GDM1 (cell line): ENCODE measurements at places on chromosomes 2 and 18.

- DNase-seq: no peak
Measured at GRCh38 chr2:43239981-43240765, 13.8 kb upstream of the ZFP36L2 start.

- DNase-seq: no peak
Measured at GRCh38 chr2:135245071-135245470, 193.0 kb downstream of the RAB3GAP1 start.

DNA sequence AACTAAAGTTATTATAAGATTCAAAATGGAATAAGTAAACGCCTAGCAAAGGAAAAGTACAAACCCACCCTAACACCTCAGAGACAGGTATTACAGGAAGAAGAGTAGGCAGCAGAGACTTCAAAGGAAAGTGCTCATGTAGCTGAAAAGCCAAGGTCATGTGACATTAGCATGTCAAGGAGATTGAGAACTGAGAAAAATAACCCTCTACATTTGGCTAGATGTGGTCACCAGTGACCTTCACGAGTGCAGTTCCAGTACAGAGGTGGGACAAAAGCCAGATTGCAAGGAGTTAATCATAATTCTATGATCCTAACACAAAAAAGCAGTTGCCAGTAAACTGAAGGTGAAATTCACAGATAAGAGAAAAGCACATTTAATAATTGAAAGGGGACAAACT is 252.7 kb downstream of the ZEB2 start:
- DNase-seq: no peak

DNA sequence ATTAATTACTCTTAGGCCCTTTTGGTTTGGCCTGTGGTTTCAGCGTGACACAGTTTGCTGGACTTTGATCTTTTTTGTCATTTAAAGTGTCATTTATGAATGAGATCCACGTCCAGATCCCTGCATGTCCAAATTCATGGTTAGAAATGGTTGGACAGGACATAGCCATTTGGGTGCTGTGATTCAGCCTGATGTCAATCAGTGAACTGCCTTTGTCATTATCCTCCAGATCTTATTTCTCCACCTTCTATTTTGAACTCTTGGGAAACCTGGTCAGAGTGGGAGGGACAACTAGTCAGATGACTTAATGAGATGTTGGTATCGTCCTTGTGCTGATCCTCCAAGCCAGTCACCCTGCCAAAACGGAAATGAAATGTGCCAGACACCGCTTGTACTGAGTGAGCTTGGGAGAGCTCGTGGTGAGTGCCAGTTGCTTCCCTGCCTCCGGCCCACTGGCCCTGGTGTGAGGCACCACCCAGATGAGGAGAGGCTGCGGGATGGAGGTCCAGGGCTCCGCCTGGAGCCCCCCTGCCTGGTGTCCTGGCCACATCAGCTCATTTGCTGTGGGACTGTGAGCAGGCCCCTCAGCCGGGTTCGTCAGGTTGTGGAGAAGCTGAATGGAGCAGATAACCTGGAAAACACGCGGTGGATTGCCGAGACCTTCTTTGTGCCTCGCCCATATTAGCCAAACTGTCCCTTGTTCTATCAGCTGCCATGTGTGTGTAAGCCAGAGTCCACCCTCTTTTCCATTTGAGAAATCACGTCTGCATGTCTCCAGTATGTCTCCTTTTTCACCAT is 70.1 kb downstream of the DGKD start:
- no peak for DNase-seq

- DNase-seq: no peak
Measured at GRCh38 chr2:186611526-186611925, 21.7 kb downstream of the ITGAV start.

DNA sequence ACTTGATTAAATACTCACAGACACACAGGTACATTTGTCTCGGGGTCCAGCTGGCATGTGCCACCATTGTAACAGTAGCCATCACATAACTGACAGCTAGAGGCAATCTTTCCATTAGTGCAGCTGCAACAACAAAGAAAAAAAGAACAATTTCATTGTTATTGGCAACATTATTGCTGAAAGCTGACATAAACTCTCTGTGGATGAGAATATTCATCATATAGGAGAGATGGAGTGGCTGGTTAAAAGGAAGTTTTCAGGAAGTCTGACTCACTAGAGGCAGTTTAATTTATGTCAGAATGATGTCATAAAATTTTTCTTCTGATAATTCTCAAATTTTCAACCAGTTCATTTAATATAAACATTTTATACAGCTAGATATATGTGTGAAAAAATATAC is 1490.0 kb upstream of the NXPH2 start:
- no peak for DNase-seq

DNA sequence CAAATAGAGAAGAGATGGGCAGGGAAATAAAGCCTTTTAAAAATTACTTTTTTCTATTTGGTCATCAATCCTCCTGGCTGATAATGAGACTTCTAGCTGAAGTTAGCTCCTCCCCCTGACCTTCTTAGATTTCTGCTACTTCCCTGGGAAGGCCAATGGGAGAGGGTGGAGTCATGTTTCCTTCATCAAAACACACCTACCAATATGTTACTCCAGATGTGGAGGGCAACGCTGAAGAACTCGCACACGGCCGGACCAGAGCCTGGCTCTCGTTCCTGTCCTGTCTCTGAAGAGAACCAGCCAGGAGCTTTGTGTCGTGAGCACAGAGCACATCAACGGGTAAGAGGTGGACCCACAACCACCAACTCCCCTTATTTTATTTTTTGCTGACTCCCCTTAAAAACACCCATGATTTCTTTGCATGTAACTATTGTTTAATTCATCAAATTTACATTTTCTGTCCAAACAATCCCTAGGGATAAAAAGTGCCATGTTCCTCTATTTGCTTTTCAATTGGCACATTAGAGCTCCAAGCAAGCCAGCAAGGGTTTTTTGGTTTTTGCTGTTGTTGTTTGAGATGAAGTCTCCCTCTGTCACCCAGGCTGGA is 94.9 kb downstream of the ADD2 start:
- DNase-seq: no peak

DNA sequence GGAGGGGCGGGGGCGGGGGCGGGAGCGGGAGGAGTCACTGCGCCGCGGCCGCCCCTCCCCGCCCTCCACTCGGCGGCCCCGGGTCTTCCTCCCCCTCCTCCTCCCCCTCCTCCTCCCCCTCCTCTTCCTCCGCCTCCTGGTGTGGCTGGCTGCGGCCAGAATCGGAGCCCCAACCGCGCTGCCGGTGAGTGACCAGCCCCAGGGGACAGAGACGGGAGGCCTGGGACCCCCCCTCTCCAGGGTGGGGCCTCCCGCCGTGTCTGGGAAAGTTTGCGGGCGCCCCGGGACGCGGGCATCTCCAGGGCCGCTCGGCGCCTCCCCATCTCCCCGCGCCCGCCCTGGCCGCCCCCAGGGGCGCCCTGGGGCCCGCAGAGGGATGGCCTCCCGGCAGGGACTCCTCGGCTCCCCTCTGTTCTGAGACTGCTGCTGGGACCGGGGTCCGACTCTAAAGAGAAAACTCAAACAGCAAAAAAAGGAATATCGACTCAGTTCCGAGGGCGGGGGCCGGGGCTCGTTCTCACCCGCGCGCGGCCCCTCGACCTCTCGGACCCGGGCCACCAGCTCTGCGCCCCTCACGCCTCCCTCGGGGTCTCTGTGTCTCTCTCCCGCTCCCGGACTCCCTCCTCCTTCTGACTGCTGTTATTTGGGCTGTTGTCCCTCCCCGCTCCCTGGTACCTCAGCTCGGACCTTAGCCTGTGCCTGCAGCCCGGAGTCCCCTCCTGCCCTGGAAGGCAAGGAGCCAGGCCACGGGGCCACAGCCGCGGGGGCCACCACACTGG is at the start of gene STON1:
Gene STON1 (plus strand): TSS at position 122 of the 779 bp plus-strand sequence. CDS start 50,480 bp downstream, outside the sequence.
- no peak for DNase-seq

GRCh38 chr18:7844017-7844416 is 276.9 kb downstream of the PTPRM start:
- no peak for DNase-seq

DNA sequence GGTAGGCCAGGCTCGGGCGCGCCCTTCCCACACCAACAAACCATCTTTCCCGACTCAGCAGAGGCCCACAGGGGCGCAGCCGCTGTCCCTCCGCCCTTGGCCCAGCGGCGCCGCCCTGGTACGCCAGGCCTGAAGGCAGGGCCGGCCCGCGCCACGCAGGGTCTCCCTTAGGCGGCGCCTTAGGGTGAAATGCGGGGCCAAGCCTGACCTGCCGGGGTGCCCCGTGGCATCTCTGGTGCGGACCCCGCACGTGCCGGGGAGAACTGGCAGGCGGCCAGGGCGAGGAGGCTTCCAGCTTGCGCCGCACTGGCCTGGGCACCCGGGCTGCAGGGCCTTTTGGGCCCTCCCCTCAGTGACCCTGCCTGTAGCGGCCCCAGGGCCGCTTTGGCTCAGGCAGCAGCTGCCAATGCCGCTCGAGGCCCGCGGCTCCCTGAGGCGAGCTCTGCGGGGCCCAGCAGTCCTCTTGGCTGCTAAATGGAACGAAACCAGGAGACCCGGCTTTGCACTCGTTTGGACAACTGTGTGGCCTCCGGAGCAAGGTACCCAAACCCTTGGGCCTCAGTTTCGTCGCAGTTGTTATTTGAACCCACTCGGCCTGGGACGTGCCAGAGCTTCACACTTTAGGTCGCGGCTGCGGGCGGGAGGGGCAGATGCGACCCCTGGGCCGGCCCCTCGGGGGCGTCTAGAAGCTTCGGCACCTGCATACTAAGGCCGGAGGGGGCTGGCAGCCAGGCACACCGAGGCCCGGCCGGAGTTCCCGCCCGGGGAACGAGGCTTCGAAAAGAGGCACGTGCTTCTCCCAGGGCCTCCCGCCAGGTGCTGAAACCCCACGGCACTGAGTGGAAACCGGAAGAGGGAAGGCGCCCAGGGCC is 8.5 kb downstream of the OTX1 start:
- no peak for DNase-seq

DNA sequence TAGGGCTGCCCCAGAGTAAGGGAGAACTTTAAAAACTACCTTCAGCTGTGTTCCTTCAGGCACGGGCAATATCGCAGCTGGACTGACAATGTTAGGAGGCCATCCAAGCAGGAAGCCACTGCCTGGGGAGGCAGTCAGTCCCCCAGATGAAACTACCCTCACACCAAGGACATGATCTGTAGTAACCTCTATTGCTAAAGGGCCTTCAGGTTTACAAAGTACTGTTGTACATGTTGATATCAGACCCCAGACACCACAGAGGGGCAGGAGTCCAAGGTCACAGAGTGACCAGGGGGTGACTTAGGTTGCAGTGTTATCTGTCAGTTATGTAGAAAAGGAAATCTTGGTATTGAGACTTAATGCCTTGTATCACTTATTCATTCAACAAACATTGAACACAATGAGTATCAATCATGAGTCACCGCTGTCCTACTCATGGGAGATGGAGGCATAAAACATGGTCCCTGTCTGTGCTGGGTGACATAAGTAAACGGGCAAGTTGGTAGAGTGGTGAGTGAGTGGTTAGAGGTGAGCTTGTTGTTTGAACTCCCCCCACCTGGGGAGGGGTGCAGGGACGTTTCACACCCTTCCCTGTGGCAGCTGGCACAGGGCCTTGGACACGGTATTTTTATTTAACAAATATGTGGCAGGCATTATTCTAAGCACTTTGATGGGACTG is 7.1 kb downstream of the CABLES1 start:
- no peak for DNase-seq

GRCh38 chr2:63680455-63680854 is 91.7 kb downstream of the MDH1 start:
- no peak for DNase-seq

DNA sequence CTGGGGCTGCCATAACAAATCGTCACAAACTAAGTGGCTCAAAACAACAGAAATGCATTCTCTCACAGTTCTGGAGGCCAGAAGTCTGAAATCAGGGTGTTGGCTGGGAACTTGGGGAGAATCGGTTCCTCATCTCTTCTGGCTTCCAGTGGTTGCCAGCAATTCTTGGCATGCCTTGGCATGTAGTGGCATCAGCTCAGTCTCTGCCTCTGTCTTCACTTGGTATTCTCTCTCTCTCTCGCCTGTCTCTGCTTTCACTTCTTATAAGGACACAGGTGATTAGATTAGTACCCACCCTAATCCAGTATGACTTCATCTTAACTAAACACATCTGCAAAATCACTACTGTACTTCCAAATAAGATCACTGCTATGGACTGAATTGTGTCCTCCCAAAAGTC is 695.4 kb upstream of the ID2 start:
- DNase-seq: no peak

DNA sequence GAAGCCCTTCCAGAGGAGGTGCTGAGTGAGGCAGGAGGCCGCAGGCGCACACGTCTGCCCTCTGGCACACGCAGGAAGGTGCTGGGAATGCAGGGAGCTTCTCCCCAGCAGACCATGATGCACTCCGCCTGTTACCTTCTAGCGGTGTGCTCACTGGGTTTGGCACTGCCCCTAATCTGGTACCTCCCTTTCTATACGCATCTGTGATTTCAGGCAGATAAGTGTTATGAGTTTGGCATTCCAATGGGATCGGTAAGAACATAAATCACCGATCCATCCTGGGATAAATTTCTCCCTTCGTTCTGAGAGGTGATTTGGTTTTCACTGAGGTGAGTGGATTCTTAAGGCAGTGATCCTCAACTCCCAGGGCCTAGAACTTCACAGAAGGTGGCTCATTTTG is 34.6 kb downstream of the ODC1 start:
- DNase-seq: no peak

DNA sequence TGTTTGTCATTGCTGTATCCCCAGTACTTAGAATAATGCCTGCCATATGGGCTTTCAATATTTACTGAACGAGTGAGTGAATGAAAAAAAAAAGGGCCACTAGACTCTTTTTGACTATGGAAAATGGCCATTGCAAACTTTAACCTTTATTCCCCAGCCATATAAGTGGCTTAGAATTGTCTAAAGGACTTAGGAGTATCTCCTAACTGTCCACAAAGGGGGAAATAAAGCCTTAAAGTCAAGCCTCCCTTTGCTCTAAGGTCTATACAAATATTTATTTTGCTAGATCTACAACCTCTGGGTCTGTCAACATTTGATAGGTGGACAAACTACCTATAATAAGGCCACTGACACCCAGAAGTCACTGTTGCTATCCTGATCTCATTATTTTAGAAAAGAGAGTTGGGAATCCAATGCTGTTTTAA is 25.7 kb downstream of the UPP2 start:
- no peak for DNase-seq

DNA sequence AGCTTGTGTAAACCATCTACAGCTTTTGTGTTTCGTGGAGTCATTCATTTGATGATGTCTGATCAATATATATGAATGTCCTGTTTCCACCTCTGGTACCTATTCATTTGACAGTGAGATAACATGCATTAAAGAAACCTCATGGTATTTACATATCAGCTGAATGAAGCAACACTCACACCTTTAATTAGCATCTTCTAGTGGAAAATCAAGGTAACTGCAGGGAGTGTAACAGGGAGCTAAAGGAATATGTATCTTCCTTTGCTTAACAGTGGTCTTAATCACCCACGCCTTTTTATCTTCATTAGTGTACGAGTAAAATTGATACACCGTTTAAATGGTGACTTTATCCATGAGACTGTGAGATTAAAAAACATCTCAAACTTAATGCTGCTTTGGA is 15.6 kb downstream of the SLC39A10 start:
- DNase-seq: no peak

GRCh38 chr2:241773511-241774418 is 2.9 kb upstream of the GAL3ST2 start:
- no peak for DNase-seq

- no peak for DNase-seq
Measured at GRCh38 chr2:24304098-24304497, 56.2 kb downstream of the ITSN2 start.
